Activated CD8-positive, alpha-beta memory T cell treated with anti-CD3 and anti-CD28 coated beads for 1 hour (primary cell): ENCODE measurements at places on chromosomes 2 and 18.

DNA sequence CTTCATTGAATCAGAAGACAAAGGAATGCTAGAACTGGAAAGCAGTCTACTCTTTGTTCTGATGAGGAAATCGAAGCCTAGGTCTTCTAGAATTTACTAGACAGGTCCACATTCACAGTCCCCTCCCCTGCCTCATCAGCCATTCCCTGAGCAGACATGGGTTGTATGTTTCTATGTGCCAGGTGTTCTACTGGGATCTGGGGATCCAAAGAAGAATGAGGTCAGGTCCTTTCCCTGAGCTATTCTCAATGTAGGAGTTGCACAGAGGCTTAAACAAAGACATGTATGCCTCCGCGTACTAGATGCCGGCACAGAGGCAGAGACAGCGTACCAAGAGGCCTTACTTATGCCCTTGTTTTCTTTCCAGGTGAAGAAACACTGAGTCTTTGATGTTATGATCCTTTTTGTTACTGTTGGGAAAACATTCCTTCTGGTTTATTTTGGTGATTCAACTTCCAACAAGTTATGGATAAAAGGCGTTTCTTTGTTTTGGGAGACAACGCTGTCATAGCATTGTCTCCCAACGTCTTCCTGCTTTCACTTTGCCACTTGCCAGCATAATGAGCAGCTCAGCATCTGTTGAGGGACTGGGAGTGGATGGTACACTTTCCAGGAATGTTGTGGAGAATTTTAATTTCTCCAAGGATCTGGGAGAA lies 174.4 kb downstream of the ALPK2 start:
- no peak for DNase-seq

DNA sequence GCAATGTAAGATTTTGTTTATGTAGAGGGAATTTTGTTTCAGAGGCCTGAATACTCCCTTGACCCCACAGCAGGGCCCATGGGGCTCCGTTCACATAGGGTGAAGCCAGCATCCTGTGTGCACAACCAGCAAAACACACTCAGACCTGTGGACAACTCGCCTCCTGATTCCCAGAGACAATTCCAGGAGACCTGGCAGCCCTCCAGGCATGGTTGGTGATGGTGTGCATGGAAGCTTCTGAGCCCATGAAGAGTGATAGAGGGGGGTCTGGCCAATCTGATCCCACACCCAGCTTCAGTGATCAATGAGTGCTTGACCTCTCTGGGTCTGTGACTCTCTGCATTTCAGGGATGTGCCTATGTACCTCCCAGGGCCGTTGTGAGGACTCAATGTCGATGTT lies 91.0 kb upstream of the RAB6C start:
- no peak for DNase-seq

DNA sequence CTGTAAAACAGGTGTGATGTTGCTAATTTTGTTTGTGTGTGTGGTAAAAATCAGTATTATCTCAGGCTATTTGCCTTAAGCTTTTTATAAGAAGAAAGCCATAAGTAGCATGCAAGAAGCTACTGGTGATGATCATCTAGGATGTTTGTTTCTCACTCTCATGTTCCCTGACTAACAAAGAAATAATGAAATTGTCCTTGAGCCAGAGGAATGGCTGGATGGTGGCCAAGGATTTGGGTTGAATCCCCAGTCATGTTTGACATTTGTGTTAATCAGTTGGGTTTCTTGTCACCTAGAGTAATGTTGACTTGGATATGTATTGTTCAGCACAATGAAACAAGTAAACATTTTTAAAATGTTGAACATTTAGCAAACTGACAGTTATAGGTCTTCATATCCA lies 496.8 kb upstream of the ZEB2 start:
- no peak for DNase-seq

DNA sequence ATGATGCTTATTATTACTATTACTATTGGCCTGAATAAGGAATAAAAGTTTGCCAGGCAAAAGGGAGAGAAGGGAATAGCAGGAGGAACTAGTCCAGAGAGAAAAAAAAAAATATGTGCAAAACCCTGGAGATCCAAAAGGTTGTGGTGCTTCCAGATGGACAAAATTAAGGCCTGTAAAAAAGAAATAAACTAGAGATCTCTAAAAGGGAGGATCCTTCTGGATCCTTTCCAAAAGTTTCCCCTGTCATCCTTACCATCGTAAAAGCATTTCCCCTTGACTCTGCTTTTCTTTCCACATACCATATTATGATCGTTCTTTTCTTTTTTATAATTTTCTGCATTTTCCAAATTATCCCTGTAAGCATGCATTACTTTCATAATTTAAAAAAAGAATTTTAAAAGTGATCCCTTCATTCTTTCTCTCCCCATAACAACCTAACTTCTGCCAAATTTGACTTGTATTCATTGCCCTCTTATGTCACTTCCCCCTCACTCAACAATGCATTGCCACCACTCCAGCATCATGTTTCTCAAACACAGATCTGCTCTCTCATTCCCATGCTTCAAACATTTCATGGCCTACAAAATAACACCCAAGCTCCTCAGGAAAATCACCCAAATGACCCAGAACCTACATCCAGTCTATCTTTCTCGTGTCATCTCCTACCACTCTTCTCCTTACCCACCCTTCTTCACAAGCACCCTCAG lies 40.3 kb downstream of the RBMS1 start:
- no peak for DNase-seq

DNA sequence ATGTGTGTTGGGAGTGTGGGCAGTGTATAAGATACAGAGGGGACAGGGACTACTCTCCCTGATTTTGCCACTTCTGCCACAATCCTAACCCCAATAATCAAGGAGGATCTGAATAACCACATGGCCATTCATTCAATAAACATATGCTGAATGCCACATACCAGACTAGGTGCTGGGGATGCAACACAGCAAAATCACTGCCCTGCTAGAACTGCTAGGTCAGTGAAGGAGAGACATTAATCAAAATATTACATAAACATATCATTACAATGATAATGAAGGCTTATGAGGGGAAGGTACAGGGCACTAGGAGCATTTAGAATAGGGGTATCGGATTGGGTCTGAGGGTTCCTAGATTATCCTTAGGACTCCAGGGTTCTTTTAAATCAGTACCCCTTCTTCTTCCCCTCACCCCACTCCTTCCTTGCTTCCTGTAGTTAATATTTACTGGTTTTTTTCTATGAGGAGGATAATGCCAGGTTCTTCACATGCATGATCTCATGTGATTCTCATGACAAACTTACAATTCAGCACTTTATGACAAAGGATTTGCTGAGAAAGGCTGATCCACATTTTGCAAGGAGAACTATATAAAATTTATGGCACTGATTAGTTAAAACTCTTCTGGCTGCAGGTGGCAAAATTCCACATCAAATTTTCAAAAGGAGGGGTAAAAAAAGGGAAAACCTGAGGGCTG lies 56.4 kb upstream of the PCBP1 start:
- no peak for DNase-seq

- no peak for DNase-seq
Observed at GRCh38 chr18:22172594-22173049, 3.2 kb downstream of the GATA6 start.

DNA sequence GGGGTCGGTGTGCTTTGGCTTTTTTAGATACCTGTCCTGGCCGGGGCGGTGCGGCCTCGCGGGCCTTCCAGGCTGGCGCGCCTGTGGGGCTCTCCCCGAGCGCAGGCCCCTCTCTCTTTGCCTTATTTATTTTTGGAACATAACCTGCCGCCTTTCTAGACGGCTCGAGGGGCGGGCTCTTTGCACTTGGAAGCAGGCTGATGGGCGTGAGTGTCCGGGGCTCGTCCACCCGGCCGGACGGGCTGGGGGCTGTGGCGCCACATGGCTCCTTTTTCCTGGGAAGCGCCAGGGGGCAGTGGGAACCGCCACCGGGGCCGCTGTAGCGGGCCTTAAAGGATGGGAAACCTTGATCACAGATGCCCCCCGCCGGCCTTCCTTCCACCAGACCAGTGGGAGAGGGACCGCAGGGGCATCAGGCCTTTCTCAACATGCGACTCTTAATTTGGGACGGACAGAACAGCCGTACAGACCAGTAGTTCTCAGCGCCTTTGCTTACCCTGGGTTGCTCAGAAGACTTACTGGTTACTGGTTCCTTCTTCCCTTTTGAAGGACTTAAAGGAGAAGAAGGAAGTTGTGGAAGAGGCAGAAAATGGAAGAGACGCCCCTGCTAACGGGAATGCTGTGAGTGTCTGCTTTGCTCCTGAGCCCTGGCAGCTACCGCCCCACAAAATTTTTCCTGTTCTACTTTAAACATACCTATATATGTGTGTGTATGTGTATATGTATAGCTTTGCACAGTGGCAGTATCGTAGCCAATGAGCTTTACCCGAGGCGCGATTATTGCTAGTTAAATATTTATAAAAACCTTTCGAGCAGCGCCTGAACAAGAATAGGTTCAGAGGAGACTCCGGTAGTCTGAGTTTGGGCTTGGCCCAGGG lies 2.7 kb downstream of the PTMA start:
- DNase-seq: no peak

- DNase-seq: no peak
Observed at GRCh38 chr2:168490946-168491605, 35.0 kb downstream of the CERS6 start.

DNA sequence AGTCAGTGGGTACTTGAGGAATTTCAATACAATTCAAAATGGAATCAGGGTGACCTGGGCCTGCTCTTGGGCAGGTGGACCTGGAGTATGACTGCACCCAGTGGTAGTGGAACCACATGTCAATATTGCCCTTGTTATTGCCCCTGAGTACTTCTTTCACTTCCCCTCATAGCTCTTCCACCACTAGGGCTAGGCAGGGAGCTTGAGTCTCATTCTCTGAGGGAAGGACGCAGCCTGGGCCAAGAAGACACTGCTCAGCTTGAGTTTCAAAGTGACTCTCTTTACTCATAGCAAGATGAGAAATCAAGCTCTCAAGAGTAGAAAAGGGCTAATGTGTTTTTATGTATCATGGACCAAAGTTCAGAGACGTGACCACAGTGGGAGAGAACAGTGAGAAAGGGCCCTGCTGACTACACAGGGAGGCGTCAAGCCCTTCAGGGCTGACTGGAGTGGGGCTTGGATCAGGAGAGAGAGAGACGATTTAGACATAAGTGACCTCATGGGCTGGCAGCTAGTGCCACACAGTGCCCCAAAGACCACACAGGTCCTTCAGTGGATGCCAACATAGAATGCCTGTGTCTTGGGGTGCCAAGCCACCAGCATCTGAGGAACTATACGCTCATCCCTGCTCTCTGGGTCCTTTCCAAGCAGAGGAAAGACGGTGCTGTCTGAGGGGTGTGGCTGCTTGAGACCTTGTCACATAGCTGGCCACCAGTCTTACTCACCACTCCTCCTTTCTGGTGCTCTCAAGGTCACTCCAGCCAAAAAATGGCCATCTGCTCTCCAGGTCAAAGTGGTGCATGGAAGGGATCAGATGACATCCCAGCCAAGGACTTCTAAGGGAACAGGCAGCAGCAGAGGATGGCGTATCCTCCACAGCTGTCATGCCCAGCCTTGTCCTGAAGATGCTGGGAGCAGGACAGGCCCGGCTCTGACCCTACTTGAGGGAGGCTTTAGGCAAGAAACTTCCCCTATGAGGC lies 13.0 kb downstream of the PTMA start:
- DNase-seq: no peak

GRCh38 chr2:26067980-26068507 lies 34.2 kb downstream of the RAB10 start:
- DNase-seq: no peak

DNA sequence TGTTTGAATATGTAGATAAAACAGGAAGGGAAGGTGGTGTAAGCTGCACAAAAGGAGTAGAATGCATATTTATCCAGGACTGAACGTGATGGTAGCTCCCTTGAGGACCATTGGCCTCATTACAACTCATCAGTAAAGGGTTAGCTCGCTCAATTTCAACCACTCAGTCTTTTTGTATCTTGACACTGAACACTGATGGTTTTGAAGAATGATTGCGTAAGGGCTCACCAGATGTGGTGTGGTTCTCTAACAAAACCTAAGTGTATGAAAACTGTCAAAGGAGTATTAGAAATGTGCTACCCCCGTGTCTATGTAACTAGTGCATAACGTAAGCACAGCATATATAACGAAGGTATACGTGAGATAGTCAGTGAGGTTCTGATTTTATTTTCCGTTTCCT lies 272.4 kb upstream of the THSD7B start:
- no peak for DNase-seq

DNA sequence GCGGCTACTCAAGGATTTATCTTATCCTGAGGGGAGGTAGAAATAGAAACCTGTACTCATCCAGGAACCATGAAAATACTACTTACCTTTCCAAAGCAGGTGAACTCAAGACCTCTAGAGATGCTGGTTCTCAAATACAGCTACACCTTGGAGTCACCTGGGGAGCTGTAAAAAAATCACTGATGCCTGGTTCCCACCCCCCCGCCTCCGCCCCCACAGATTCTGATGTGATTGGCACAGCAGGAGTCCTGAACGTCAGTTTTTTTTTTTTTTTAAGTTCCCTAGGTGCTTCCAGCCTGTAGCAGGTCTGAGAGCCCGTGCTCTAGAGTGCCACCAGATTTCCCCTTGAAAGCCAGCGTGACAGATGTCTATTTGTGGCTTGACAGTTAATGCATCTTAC lies 113.6 kb downstream of the MRO start:
- DNase-seq: no peak

- no peak for DNase-seq
Observed at GRCh38 chr2:217147818-217148217, 288.0 kb upstream of the TNP1 start.

DNA sequence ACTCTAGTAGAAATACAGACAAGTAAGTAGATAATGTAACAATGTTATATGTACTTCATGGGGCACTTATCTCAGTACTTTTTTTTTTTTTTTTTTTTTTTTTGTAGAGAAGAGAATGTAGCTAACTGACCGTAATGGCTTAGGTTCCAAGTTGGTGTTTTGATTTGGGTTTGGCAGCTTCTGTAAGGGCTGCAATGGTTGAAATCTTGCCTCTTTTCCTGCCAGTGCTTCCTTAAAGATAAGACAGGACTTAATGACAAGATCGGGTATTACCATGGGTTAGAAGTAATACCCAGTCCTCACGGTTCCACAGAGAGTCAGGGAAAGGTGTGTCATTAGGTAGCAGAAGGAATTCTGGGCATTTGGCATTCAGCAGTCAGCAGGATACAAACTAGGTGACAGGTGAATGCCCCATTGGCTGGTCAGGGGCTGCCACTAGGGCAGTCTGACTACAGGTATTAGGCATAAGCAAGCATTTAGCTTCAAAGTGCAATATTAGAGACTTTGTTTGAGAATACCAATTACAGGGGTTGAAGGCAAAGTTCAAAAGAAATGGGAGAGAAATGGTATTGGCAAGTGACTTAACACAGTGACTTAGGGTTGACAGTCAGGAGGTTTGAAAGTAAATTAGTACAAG lies 189.4 kb upstream of the RND3 start:
- DNase-seq: no peak

DNA sequence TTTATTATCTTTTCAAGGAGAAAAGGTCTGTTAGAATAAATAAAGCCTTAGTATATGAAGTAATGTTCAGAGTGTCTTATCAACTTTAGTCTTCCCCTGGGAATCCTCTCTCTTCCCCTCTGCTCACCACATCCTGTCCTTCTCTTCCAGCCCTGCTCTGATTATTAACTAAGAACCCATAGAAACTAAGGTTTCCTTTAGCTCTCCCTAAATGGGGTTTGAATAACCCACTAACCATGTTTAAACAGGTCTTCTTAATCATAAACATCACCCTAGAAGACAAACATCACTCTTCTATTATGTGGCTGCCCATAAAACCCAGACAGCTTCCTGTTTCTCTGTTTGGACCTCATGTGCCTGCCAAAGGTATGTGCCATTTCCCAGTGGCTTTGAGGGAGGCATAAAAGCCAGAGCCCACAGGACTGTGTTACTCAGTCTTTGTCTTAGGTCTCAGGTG lies 50.1 kb downstream of the SLC14A1 start:
- DNase-seq: no peak
